IPS DF 6.9 (cell line): ENCODE measurements at places on chromosomes 11 and 22.

DNA sequence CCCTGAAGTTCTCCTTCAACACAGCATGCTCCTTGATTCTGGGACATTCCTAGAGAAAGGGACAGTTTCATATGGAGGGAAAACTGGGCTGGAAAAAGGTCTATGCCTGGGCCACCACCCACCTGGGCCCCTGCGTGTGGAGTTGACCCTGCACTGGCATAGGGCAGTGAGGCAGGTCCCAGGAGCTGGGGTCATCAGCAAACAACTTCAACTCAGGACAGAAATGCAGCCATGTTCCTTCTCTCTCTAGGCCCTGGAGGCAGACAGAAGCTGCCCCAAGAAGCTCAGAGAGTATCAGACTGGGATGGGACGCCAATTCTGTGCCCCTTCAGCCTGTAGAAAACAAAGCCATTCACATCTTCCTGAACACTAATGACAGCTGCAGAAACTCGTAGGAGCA is 34.9 kb downstream of the RTL6 start:
- DNase-seq, result no peak

DNA sequence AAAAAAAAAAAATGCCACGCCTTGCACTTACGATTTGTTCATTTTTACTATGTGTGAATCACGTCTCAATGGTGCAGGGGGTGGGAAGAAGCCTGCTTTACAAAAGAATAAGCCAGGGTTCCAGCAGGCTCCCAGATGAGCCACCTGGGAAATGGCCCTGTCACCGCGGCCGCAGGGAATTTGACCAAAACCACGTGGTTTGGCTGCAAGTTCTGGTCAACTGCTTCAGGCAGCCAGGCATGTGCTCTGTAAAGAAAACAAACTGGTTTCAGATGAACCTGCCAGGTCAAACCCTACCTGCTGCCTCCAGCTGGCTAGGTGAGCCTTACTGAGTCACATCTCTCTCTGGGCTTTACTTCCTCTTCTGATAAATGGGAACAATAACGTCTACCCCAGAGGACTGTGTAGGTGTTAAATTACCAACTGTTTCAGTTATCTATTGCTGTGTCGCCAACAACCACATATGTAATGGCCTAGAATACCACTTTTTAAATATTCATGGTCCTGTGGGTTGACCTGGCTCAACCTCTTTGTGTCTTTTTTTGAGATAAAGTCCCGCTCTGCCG is 30.5 kb upstream of the GCAT start:
- DNase-seq, result no peak

DNA sequence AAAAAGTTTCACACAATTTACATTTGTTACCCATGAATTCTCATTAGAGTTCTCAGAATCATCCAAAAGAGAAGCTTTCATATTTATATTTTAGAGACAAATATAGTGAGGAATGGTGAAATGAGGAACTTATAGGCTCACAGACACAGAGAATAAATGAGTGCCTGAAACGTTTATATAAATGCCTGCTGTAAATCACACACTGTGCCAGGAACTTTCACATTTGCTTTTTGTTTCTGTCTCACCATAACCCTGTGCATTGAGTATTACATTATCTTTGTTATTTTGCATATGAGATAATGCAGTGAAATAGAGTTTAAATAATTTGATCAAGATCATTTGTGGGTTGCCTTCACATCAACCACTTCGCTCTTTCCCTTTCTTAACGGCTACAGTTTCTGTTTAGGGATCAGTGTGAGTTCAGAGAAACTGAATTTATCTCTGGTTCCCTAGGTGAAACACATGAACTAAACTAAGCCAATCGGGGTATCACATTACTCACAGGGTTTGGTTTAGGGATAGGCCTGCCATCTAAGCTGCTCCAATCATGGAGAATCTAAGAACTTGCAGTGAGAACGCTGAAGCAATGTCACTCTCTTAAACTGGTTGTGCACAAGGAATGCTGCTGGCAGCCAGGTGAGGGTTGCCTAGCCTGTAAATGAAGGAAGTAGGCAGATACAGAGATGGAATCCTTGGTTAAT is 1339.2 kb upstream of the TENM4 start:
- DNase-seq, result no peak

DNA sequence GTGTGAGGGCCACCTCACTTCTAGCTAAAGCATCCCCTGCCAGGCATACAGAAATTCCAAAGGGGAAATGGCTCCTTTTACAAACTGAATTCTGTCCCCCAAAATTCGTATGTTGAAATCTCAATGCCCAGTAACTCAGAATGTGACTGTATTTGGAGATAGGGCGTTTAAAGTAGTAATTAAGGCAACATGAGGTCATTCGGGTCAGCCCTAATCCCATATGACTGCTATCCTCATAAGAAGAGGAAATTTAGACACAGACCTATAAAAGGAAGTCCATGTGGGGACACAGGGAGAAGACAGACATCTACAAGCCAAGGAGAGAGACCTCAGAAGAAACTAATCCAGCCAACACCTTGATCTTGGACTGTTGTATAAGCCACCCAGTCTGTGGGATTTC is 119.1 kb downstream of the CHST1 start:
- DNase-seq, result no peak

GRCh38 chr11:42170601-42171000 is 711.1 kb upstream of the LRRC4C start:
- no peak for DNase-seq

DNA sequence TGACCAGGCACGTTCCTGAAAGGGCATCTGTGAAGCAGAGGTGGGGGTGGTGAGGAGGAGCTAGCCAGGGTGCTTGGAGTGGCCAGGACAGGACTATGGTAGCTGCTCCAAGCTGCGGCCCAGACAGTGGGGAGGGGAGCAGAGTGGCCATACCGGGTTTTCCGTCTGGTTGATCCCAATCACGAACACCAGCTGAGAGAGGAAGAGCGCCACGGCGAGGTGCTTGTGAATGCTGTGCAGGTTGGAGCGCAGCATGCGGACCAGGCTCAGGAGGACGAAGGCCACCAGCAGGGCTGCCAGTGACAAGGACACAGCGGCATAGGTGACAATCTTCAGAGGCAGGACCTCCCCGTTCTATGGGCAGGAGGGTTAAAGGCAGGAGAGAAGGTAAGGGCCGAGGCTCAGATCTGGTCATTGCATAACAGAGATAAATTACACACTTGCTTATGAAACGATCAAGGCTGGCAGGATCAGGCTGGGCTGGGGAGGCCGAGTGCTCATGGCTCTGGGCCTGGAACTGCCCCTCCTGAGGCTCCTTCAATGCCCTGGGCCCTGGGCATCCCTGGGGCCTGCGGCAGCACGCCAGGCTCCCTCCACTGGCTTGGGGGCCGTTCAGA is 41.5 kb downstream of the TRMU start:
- DNase-seq, result no peak

- no peak for DNase-seq
Measured at GRCh38 chr11:110071197-110071596, 22.0 kb upstream of the ZC3H12C start.

DNA sequence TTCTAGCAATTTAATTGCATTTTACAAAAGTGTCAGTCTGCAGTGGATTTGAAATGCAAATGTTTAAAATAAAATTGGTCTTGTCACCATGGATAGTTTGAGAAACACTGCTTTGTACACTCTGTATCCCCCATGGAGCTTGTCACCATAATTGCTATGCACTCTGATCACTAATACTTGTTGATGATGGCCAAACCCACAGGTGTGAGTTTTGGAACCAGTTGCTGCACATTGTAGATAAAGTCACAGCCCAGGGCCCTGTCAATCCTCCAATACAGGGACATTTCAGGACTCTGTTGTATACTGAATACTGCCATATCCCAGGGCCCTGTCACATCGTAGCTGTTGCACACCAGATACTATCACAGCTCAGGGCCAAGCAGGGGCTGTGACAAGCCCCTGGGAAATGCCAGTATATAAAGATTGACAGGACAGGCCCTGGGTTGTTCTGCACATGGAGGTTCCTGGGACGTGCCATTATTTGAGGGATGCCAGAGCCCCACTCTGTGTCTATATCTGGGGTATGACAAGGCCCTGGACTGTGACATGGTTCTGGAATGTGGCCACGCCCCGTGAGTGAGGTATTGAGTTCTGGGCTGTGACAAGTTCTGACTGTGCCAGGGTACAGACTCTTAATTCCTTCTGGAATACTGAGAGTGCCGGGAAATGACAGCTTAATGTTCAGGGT is 27.9 kb upstream of the SMPD1 start:
- DNase-seq, result no peak

- no peak for DNase-seq
Measured at GRCh38 chr11:123362186-123362585, 67.9 kb upstream of the GRAMD1B start.

DNA sequence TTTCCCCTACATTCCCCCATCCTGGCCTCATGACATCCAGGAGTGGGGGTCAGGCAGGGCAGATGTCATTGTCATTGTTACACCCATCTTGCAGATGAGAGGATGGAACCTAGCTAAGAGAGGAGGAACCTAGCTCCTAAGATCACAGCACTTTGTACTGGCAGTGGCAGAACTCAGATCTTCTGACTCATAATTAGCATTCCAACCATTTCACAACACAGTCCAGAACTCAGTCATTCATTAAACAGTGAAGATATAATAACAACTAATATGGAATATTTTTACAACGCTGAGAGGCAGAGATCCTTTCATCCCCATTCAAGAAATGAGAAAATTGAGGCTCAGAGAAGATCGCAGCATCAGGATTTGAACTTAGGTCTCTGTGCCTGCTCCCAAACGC is 127.8 kb downstream of the CHST1 start:
- no peak for DNase-seq

GRCh38 chr11:57303990-57304579 is 20.7 kb downstream of the TNKS1BP1 start:
- no peak for DNase-seq

DNA sequence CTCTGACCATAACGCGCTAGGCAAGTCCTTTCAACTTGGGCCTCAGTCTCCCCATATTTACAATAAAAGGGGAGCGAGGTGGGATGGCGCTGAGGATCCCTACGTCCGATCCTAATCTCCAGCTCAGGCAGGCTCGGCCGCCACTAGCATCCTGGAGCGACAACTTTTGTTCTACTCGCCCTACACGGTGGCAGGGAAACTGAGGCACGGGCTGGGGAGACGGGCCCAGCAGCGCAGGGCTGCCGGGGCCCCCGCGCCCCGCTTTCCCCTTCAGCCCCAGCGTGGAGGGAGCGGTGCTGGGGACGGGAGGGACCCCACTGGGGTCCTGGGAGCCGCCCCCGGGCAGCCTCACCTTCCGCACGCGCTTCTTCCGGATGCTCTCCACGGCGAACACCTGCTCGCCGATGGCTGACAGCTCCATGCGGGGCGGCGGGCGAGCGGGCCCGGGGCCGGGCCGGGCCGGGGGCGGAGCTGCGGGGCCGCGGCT is 413 bp downstream of the CBX7 start:
- no peak for DNase-seq

GRCh38 chr11:330307-330693 is 9.6 kb upstream of the IFITM3 start:
- no peak for DNase-seq

DNA sequence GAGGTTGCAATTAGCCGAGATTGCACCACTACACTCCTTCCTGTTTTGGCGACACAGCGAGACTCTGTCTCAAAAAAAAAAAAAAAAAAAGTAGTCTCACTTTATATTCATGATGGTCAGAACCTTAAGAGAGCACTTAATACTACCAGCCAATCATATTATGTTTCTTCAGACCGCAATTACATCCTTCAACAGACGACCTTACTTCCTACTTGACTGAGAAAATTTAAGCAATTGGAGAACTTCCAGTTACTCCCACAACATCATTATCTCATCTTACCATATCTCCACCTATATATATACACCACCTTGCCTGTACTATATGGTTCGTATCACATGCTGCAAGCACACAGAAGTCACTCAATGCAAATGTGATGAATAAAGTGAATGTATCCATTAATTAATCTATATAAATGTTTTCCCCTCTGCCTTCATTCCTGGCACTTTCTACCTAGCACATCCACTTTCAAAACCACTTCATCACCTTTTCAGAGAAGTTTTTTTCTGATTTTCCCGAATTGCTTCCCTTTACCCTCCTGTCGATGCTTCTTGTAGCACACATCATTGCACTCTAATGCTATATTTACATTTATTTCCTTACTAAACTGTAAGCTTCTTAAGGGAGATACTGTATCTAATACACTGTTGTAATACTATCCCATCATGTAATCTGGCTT is 13.8 kb downstream of the ATP5MG start:
- no peak for DNase-seq

GRCh38 chr11:35906681-35907080 is 37.2 kb upstream of the LDLRAD3 start:
- no peak for DNase-seq
